ENCODE measurements at places on chromosomes 12 and 14.
A peak's percentile ranks its signal among the peaks of the same experiment; 100 is the strongest.

DNA sequence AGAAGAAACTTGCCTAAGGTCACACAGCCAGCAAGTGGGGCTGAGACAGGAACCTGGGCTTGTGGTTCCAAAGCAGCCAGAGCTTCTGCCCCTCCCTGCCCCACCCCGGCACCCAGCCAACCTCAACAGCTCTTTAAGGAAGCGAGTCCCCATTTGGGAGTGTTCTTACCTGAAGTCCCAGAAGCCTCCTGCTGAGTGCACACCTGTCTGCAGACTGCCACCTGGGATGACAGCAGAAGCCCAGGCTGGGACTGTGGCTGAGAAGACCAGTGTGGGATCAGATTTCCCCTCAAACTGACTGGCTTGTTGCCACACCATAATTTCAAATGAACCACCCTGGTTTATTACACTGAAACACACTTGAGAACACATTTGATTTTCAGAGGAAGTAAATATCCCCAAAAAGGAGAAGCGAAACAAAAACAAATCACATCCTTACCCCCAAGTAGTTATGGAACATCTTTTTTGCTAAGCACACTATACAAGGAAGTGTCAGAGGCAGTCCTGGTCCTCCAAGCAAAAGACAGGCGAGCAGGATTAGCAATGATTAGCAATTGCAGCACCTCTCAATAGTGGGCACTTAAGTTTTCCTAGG, 6.3 kb upstream of the RIN3 start:
- peak; percentile 97 for DNase-seq

DNA sequence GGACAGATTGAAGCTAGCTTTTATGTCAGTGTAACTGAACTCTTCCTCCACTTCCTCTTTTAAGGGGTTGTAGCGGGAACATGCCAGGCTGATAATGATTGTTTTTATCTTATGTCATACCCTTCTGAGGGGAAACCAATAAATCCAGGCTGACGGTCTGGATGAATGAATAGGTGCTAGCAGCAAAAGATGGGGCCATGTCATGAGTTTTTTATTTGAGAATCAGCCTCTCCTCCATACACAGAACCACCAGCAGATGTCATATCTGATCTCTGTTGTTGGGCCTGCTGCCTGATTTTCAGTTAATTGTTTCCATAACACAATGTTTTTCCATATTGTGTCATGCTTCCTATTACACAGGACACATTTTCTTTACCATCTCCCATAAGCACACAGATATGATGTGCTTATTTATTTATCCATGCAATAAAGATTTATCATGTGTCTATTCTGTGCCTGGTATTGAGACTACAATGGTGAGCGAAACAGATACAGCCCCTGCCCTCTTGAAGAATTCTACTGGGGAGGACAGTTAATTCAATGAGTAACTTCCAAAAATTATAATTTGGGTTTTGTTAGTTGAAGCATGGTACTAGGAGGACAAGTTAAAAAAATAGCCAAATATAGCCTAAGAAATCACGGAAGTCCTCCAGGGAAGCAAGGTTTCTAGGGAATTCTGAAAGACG, 33.6 kb upstream of the CRY1 start:
- no peak for DNase-seq

DNA sequence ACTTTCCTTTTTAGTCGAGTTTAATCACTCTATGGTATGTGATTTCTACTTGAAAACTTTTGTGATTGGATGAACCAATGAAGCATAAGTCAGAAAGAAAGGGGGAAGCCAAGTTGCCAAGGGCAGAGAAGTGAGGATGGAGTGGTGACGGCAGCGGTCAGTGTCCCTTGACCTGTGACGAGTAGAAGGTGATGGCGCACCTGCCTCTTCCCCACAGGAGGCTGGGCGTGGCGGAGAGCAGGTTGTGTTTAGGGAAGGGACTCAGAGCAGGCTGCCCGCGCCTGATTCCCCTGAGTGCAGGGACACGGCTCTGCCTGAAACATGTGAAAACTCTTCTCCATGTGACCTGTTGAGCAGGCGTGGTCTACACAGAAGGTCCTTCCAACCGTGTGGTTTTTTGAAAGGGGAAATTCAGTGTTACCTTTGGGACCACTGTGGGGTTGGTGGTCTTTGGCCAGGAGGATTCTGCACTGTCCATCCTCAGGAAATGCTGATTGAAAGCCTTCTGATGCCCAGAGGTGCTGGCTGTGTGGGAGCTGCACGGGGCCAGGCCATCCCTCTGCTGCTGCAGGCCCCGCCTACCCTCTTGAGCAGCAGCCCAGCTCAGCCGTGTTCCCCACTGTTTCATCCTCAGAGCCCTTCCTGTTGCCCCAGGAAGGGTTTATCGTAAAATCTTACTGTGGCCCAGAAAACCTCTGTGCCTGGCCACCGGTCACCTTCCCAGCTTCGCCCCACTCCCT, 23.5 kb upstream of the AMN start:
- no peak for DNase-seq

- no peak for DNase-seq
Measured at GRCh38 chr14:89298056-89298834, 118.8 kb downstream of the FOXN3 start.

- peak; percentile 97 for DNase-seq
Measured at GRCh38 chr14:20613094-20614037, 22.2 kb upstream of the RNASE12 start.

DNA sequence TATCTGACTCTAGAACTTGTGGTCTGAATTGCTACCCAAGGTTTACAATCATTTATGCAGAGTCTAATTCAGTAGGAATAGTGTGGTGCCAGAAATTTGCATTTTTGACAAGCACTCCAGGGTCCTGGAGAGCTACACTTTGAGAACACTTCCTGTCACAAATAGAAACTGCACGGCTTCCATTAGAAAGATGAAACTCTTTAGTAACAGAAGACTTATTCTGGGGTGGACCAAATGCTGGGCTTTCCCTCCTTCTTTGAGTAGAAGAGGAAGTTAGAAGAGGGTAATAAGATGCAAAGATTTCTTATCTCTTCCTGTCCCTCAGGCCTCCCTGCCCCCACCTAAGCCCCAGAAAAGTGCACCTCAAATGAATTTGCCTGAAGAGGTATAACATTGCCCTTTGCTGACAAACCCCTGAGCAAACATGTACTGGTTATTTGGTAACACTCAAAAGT, 28.4 kb downstream of the DGLUCY start:
- DNase-seq = no peak

- DNase-seq = no peak
Measured at GRCh38 chr14:41806366-41806975, 199.8 kb downstream of the LRFN5 start.

- peak; percentile 29 for DNase-seq
Measured at GRCh38 chr12:124993626-124994436, at the start of gene BRI3BP. TSS of gene BRI3BP (plus strand) at chr12:124993645. CDS start at chr12:124993791, 146 bp downstream.

GRCh38 chr14:38254571-38255407, 1.1 kb downstream of the CLEC14A start:
- no peak for DNase-seq

- DNase-seq = no peak
Measured at GRCh38 chr14:31660191-31660590, 99.0 kb downstream of the NUBPL start.

- DNase-seq = no peak
Measured at GRCh38 chr12:1369460-1369859, 224.9 kb downstream of the FBXL14 start.

DNA sequence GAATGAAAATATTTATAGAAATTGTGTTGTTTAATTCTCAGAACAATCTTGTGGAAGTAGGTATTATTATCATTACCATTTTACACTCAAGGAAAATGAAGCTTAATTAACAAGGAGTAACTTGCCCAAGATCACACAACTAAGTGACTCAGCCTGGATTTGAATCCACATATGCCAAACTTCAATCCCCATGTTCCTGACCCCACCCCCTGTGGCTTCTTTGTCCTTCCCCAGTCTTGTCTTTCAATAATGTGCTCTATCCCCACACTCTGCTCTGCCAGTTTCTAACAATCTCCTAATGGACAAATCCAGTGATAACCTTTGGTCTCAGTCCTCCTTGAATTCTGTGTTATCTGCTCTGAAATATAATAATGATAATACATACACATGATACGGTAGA, 355.2 kb downstream of the BMP4 start:
- no peak for DNase-seq

GRCh38 chr12:29533815-29534489, 36.5 kb upstream of the OVCH1 start:
- no peak for DNase-seq

DNA sequence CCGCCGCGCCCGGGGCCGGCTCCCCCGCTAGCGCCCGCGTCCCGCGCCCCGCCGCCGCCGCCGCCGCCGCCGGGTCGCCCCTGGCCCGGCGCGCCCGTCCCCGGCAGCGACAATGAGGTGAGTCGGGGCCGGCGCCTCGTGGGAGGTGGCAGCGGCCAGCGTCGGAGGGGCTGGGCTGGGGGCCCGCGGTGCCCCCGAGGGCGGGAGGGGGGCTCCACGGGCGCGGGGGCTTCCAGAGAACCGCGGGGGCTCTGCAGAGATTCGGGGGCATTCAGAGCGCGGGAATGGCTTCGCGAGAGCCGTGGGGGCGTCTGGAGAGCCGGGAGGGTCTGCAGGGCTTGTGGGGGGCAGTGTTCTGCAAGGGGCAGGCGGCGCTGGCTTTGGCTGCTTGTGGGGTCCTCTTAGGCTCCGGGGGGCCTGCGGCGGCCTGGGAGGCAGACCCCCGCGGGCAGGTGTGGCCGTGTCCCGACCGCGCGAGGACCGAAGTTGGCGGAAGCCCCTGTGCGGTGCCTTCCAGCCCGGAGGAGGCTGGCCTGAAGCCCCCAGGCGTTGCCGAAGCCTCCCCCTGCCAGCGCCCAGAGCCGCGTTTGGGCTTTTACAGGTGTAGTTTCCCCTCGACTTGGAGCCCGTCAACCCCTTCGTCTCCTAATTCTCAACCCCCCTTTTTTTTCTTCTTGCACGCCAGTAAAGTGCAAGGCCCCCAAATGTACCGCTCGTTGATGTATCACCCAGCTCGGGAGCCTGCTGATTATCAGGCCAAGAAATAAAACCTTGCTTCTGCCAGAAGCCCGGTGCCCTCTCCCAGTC, 93.1 kb upstream of the EVL start:
- DNase-seq = peak; percentile 21

GRCh38 chr12:109291521-109292341, 17.4 kb downstream of the FOXN4 start:
- peak; percentile 94 for DNase-seq

GRCh38 chr14:101791919-101792572, 30.5 kb downstream of the PPP2R5C start:
- peak; percentile 35 for DNase-seq

DNA sequence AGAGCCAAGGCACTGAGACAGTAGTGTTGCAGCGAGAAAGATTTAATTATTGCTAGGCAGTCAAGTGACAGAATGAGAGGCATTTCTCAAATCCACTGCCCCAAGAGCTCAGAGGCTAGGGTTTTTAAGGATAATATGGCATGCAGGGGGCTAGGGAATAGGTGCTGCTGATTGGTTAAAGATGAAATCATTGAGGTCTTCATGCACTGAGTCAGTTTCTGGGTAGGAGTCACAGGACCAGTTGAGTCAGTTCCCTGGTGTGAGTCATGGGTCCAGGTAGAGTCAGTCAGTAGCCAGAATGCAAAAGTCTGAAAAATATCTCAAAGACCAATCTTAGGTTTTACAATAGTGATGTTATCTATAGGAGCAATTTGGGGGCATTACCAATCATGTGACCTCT, 323.8 kb downstream of the RGS6 start:
- no peak for DNase-seq

DNA sequence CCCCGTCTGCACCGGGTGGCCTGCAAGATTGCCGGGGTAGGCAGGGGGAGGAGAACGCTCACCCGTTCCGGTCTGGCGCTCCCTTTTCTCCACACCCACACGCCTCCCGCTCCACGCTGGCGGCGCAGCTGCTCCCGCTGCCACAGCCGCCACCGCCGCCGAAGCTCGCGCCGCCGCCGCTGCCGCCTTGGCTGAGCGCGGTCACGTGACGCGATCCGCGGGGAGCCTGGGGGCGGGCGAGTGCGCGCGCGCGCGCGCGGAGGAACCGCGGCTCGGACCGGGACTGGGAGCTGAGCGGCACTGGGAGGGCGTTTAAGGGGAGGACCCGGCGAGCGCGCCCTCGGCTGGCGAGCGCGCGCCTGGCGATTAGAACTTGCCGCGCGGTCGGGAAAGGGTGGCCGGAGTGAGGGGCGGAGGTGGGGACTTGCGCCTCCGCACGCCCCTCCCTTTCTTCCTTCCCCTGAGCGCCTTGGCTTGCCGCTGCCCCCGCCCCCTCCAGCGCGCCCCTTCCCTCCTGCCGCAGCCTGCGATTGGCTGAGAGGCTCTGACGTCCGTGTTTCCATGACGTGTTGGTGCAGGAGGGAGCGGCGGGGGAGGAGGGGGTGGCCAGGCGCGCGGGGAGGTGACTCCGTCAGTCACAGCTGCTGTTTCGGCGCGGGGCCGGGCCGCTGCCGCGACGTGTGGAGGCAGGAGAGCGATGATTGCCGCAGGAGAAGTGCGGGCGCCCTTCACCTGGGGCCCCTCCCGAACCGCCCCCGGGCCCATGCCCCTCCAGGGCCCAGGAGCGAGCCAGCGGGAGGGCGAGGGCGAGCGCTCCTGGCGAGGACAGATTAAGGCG, 738 bp upstream of the ATP2B1 start:
- DNase-seq = peak; percentile 96
